ENCODE measurements at places on chromosomes 13 and 19.

- no peak for DNase-seq
Observed at GRCh38 chr19:51163257-51163656, 21.2 kb downstream of the SIGLEC7 start.

GRCh38 chr13:90968166-90968904 lies 379.2 kb upstream of the MIR17HG start:
- DNase-seq, result peak; percentile 67

DNA sequence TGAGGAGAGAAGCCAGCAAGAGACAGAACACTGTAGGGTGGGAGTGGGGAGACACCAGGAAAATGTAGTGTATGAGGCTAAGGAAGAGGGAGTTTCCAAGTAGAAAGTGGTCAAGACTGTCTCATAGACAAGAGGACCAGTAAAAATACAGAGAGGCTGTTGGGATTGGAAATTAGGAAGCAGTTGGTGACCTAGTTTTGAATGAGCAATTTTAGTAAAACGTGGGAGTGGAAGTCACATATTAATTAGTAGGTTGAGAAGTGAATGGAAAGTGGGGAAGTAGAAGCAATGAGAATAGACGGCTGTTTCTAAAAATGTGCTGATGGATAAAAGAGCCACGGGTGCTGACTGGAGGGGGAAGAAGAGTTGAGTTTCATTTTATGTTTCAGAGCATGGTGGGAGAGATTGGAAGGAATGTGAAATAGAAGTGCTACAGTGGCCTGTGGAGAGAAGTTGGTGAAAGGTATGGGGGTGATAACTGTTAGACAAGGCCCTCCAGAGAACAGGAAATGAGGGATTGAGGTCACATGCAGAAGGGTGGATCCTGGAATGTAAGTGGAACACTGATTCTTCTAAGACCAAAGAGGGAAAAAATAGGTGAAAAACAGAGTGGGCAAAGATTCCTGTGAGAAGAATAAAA lies 247.3 kb downstream of the MTUS2 start:
- DNase-seq, result no peak

DNA sequence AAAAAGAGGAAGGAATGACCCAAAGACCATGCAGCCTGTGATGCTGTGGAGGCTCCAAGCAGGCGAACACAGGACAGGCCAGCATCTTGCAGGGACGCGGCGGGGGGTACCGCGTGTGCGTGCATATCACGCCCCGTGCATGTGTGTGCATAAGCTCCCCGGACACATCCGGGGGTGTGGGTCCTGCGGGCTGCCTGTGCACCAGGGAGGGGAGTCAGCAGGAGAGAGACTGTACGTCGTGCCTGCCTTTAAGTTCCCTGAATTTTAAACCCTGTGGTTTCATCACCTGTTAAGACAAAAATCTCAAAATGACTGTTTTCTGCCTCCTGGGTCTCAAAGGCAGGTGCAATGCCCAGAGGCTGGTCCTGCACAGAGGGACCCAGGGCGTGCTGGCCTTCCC lies 16.6 kb downstream of the ADAT3 start:
- DNase-seq, result no peak

- DNase-seq, result no peak
Observed at GRCh38 chr13:34628209-34628682, 313.8 kb upstream of the NBEA start.

GRCh38 chr13:75151081-75151643 lies 330.8 kb downstream of the TBC1D4 start:
- DNase-seq, result no peak

- DNase-seq, result peak; percentile 91
Observed at GRCh38 chr13:67440236-67440975, 210.3 kb upstream of the PCDH9 start.

- no peak for DNase-seq
Observed at GRCh38 chr19:28494461-28494860, 718.5 kb downstream of the UQCRFS1 start.

- DNase-seq, result no peak
Observed at GRCh38 chr13:90839061-90839460, 508.4 kb upstream of the MIR17HG start.

GRCh38 chr19:945401-946252 lies 19.8 kb downstream of the ARID3A start:
- no peak for DNase-seq

- DNase-seq, result no peak
Observed at GRCh38 chr13:79445968-79446645, 34.8 kb upstream of the NDFIP2 start.

All from OCI-M1 (cell line).